A549 (cell line): ENCODE measurements at places on chromosomes 11 and 22. TPM values are rescaled to one million over a fixed set of nuclear protein-coding genes. Genes with fewer than 3 reads are reported as not detected.

Gene CDC45
- 44.5 to 47.2 TPM (median 46.0 TPM) in 3 replicates for polyA plus RNA-seq

Gene BAIAP2L2
- polyA plus RNA-seq, result 4.3 to 4.7 TPM (median 4.5 TPM) in 3 replicates

Gene TENM4
- 0.12 to 0.31 TPM (median 0.18 TPM) in 3 replicates for polyA plus RNA-seq

Gene SCT
- not detected in 3 replicates for polyA plus RNA-seq

Gene OR51B6
- polyA plus RNA-seq, result not detected in 3 replicates

Gene ACTN3
- polyA plus RNA-seq, result not detected in 3 replicates

Gene RIC3
- 1.7 to 3.3 TPM (median 2.3 TPM) in 3 replicates for polyA plus RNA-seq

Gene DNAJB7
- polyA plus RNA-seq, result not detected in 3 replicates

Gene SLC22A6
- not detected in 3 replicates for polyA plus RNA-seq

Gene AP1B1
- 22.0 to 22.9 TPM (median 22.5 TPM) in 3 replicates for polyA plus RNA-seq

Gene MYBPC3
- polyA plus RNA-seq, result 0.04 to 0.07 TPM (median 0.05 TPM) in 3 replicates

Gene MOGAT2
- not detected in 3 replicates for polyA plus RNA-seq

Gene NCF4
- not detected in 3 replicates for polyA plus RNA-seq

Gene CNGA4
- polyA plus RNA-seq, result 0.10 to 0.12 TPM (median 0.11 TPM) in 3 replicates

Gene C1QTNF5
- not detected in 3 replicates for polyA plus RNA-seq

Gene SMIM35
- polyA plus RNA-seq, result not detected in 3 replicates
